ENCODE measurements at places on chromosomes 1 and 21.

DNA sequence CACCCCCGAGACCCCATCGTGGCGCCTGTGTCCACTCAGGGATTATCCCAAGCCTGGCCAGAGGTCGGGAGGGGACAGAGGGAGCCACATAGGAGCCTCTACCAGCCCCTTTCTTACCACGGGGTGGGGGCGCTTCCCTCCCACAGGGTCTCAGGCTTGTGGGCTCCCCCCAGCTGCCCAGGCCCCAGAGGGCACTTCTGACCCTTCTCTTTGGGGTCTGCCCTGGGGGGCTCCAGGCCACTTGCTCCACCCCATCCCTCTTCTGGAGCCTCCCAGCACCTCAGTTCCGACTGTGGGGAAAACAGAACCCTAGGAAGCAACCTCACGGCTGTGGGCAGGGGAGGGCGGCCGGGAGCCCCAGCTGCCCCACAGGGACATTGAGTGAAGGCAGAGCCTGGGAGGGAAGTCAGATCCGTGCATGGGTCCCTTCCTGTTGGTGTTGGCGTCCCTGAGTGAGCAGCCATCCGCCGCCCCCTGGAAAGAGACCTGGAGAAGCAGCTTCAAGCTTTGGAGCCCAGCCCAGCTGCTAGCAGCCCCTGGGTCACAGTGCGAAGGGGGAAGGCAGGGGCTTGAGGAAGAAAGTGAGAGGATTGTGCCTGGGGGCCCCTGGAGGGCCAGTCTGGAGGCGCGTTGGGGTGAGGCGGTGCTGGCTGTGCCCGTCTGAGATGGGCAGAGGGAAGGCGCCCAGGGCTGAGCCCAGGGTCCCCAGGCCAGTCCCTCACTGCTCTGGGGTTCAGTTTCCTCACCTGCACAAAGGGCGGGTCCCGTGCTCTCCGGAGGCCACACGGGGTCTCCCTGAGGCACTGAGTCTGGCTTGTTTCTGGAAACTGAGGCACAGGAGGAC, 22.1 kb downstream of the RRP1 start:
- no peak for DNase-seq

- DNase-seq, result no peak
These were observed 29.1 kb upstream of the KIAA0040 start for GRCh38 chr1:175221557-175222175.

GRCh38 chr1:110148961-110149360, 1.3 kb upstream of the SLC6A17 start:
- DNase-seq, result no peak

GRCh38 chr1:66607458-66607857, 73.5 kb downstream of the SGIP1 start:
- no peak for DNase-seq

GRCh38 chr1:14367451-14367850, 231.0 kb upstream of the KAZN start:
- no peak for DNase-seq

- no peak for DNase-seq
These were observed 37.0 kb downstream of the KCNJ15 start for GRCh38 chr21:38293765-38294164.

GRCh38 chr1:169144941-169145626, 38.6 kb downstream of the ATP1B1 start:
- DNase-seq, result no peak

DNA sequence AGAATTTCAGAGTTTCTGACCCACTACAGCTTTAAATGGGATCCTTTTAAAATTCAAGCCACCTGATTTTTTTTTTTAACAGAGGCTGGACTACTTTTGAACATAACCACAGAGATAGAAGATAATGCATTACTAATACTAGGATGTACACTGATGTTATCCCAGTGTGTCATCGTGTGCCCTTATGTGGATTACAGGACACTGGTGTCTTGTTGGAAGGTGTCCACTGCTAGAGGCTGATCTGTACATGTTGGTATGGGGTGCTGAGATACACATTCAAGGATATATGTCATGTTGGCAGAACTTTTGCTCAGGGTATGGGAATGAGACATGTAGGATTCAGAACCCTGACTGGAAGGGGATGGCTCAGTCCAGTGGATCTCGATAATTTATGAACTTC, 56.3 kb downstream of the INAVA start:
- no peak for DNase-seq

GRCh38 chr1:10724052-10724494, 72.4 kb downstream of the CASZ1 start:
- DNase-seq, result no peak
